ENCODE measurements at places on chromosomes 2 and 18.

DNA sequence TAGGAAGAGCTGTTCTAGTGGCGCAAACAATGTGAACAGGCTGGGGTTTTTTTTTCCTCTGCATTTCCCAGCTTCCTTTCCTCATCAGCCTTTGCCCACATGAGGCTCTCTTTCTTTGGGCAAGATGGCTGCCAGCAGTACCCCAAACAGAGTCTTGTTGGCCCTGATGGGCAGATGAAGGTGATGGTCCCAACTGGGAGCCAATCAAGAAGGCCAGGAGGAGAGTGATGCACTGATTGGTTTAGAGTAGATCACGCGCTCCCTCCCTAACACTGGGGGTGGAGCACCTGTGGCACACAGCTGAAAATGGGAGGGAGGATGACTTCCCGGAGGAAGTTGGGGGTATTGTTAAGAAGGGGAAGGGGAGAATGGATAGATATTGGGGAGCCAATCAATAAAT lies 96.3 kb upstream of the FZD7 start:
- no peak for DNase-seq

DNA sequence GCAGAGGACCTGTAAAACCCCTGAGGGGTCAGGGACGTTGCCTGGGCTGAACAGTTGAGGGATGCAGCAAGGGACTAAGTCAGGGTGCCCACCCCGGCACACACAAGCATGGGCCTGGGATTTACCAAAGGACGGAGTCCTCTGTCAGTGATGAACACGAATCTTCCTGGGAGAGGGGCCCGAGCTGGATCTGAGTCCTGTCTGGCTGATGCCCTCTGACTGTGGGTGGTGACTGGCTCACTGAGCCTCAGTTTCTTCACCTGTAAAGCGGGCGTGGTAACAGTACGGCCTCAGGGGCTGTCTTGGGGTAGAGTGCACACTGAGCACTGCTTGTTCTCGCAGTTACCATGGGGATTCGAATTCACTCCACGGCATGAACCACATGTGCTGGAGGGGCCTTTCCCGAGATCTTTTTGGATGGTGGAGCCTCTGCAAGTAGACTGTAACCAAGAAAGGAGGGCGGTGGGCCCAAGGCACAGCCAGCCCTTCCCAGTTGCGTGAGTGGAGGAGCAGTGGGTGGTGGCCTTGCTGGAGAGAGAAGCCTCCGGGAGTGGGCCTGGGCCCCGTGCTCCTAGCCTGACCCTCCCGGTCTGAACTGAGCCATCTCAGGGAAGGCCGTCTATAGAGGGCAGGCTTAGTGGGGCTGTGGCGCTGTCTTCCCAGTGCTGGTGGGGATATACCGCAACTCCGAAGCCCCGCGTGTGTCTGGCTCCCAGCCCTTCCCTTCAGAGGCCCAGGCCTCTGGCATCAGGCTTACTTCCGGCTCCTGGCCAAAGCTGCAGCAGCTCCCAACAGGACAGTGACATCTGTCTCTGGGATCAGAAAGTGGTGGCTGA lies 130.8 kb upstream of the HS6ST1 start:
- DNase-seq, result no peak

DNA sequence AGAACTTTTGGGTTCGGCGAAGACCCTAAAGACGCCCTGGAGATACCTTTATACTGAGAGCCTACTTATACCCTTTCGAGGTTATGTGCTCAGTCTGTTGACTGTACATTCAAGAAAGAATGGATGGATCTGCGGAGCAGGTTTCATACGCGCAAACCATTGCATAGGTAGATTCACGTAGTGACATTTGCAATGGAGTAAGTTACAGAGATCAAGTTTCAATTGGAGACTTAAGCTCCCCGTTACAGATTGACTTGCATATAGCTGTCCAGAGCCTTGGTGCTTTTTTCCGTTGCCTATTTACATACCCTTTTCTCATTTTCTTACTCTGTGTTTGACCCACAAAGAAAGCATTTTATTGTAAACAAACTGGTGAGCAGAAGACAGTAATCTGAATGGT lies 923 bp downstream of the PSMD1 start:
- no peak for DNase-seq

GRCh38 chr2:190446193-190446592 lies 38.0 kb downstream of the MFSD6 start:
- no peak for DNase-seq

GRCh38 chr2:241359481-241360045 lies 3.5 kb downstream of the FARP2 start:
- no peak for DNase-seq

GRCh38 chr2:123614596-123614995 lies 410.5 kb upstream of the CNTNAP5 start:
- DNase-seq, result no peak

GRCh38 chr18:9609190-9609589 lies 5.2 kb downstream of the PPP4R1 start:
- no peak for DNase-seq

DNA sequence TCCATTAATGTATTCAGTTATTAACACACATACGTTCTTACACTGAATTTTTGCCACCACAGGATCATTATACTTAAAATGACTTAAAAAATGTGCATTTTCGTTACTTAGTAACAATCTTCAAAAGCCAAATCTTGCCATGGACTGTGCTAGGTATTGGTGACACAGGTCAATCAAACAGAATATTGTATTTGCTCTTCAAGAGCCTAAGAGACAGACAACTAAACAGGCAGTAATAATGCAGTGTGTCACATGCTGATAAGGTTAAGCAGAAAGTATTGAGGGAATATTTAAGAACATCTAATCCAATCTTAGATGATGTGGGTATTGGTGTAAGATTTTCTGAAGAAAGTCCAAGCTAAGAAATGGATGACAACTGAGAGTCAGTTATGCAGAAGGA lies 56.9 kb downstream of the FBXO11 start:
- DNase-seq, result no peak

DNA sequence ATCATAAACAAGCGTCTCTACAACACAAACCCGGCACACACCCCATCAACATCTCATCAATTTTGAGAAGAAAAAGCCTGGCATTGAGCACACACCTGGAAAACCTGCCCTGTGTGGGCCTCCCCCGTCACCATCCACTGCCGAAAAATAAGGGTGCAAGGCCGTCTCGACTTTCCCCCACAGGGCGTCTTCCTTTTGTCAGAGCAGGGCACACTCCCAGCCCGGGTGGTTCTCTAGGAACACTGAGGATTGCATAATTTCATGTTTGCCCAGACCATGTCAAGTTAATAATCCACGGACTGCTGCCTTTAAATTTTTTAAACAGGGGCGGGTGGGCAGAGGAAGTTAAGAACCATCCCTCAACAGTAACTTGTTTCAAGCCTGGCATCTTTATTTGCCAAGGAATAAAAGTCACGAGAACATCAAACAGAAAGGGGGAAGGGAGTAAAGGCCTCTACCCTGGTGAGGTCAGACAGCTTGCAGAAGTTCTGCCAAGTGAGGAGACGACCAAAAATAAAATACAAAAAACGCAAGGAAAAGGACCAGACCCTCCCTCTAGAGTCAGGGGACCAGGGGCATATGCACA lies 2.1 kb downstream of the TFCP2L1 start:
- no peak for DNase-seq

DNA sequence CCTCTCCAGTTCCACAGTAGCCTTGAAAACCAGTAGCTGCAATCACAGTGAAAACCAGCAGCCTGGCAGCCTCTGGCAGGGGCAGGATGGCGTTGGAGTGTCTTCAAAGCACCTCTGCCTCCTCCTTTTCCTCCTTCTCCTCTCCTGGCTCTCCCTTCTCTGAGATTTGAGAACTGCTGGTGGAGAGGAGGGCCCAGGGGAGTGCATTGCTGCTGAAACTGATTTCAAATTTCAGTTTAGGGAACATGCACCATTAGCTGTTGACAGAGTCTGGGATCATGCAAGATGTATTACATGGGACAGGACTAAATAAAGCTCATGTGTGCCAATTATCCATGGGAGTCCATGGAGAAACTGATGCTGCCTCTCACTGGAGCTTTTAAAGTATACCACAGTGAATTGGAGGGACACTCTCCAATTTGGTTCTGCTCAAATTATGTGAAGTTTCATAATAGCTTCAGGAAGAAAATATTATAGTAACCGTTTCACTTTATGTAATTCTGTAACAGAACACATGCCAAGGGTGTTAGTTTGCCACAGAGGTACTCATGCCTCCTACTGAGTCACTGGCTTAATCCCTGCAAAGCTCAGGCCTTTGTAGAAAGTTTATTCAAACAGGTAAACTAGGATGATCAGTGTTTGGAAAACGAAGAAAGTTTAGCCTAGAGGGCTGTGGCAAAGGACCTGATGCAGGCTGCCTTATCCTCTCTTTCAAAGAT lies 146.1 kb downstream of the PRPF40A start:
- no peak for DNase-seq

- DNase-seq, result no peak
Measured at GRCh38 chr2:230666446-230666845, 46.2 kb upstream of the CAB39 start.

DNA sequence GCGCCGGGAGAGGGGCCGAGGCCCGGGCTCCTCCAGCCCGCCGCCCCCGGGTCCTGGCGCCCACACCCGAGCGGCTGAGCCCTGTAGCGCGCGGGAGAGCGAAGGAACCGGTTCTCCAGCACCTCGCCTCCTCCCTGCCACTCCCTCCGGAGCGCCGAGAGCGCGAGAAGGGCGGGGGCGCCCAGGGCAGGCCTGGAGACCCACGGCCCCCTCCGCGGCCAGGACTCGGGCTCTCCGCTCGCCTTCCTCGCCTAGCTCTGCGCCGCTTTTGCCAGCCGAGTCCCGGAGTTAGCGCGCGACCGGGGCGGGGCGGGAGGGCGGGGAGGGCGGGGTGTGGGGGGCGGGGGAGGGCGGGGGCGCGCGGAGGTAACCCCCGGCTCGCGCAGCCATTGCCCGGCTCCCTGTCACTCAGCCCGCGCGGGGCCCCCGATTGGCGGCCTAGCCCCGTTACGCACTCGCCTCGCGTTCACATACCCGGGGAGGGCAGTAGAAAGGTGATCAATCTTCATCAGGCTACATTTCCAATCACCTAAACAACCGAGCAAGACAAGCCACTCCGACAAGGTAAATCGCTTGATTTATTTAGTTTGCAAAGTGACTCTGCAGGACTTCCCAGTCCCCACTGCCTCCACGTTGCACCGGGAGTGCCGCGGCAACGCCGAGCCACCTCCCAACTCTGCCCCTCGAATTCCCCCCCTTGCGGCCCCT lies at the start of gene OTX1:
OTX1 (plus strand) TSS at position 497 of the 708 bp plus-strand sequence. CDS start 2,161 bp downstream, outside the sequence.
- no peak for DNase-seq

DNA sequence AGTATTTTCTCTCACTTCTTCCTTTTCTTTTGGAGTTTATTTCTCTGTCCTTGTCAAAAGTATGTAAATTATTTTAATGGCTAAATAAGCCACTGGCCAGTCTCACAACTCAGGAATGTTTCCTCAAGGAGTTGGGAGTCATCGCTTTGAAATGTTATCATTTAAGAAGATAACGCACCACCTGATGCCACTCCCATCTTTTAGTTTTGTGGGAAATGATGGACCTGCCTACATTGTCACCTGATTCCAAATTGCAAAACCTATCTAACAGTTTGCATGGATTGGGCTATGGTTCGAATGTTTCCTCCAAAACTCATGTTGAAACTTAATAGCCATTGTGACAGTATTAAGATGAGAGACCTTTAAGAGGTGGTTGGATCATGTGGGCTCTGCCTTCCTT lies 32.4 kb upstream of the PPM1B start:
- DNase-seq, result no peak

- DNase-seq, result no peak
Measured at GRCh38 chr2:52074130-52074719, 1042.3 kb upstream of the NRXN1 start.

DNA sequence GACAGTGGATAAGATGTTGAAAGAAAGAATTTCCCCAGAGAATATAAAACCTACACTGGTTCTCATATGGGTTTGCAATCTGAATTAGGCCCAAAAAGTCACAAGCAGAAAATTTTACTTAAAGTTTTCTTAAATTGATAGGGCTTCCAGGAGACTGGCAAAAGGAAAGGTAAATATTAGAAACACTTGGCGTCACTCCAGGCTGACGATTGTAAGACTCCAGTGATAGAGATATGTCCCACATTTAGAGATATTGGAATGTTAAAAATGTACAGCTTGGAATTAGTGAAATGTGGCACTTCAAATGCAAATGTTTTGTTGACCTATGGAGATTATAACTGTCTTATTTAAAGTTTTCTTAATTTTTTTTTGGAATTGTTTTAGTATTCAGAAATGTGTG lies 14.0 kb downstream of the YIPF4 start:
- no peak for DNase-seq

GRCh38 chr2:164932377-164932776 lies 22.9 kb downstream of the SLC38A11 start:
- no peak for DNase-seq

DNA sequence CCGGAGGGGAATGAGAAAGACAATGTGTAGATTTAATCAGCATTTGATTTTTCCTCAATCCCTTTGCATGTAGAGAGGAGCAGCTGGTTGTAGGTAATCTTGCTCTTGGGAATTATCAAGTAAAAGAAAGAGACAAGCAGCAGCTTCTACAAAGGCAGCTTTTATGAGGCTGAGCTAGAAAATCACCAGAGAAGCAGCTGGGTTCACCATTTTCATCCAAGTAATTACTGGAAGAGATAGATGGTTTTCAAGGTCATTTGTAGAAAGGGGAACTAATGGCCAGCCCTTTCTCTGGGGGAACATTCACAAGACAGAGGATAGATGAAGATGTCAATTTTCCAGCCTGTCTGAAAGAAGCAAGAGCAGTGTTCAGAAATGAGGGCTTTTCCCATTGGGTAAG lies 113.0 kb downstream of the RND3 start:
- no peak for DNase-seq

DNA sequence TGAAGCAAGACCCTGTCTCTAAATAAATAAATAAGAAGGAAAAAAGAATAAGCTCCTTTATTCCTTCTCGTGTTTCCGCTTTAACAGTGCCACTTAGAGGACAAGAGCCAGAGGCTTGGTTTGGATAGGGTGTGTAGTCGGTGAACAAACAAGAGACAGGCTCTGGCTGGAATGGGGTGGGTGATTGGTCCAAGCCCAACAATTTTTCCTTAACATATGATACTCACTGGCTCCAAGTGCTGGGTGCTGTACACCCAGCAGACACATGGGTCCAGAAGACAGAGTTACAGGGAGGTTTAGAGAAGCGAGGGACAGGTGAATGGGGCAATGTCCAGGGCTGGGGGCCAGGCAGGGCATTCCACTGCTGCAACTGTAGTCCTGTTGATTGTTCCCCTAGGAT lies 77.8 kb downstream of the NCAPH start:
- no peak for DNase-seq

- no peak for DNase-seq
Measured at GRCh38 chr2:134246154-134246874, 7.6 kb upstream of the MGAT5 start.

All from iPS DF 6.9 (cell line).